Hematopoietic multipotent progenitor cell treated with erythropoietin and hydrocortisone succinate and interleukin-3 and kit ligand, for 8 days (in vitro differentiated cells): ENCODE measurements at places on chromosomes 16 and 17.

GRCh38 chr16:3458278-3458851 lies 14.9 kb downstream of the NAA60 start:
- DNase-seq: peak; percentile 18

GRCh38 chr16:50285406-50286003 lies 19.2 kb downstream of the ADCY7 start:
- no peak for DNase-seq

DNA sequence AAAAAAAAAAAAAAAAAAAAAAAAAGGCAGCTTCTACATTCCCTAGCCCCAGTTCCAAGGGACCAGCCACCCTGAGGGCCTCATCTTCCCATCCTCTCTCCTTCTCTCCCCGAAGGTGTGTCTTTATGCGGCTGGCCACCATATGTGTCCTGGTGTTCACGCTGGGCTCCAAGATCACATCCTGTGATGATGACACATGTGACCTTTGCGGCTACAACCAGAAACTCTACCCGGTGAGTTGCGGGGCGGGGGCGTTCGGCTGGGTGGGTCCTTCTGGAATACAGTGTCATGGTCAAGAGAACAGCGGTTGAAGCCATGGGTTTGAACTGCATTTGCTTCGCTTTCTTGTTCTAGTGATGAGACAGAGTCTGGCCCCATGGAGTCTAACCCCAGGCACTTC lies 22.6 kb upstream of the COQ7 start:
- DNase-seq: no peak

GRCh38 chr16:87809150-87809902 lies 43.5 kb upstream of the KLHDC4 start:
- DNase-seq: no peak

DNA sequence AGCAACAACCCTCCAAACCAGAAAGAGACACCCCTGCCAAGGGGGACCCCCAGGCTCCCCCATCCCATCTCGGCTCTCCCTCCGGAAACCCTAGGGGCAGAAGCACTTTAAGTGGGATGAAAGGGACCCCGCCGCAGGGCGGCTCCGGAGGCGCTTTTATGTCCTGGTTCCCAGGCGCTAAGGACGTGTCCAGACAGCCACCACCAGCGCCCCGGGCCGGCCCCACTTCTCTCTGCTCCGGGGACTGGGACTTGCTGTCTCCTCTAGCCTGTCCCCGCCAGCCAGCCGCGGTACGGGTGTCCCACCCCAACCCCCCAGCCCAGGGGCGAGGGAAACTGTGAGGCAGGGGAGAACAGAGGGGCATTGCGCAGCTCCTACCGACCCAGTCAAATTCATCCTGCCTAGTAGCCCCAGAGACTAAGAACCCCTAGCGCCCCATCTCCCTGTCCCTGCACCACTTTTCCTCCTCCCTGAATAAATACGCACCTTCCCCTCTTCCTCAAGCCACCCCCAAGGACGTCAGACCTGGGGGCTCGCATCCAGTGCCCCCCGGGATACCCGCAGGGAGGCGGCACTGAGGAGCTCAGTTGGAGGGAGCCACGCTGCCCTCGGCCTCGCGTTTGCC lies 4.1 kb downstream of the SP6 start:
- DNase-seq: no peak

DNA sequence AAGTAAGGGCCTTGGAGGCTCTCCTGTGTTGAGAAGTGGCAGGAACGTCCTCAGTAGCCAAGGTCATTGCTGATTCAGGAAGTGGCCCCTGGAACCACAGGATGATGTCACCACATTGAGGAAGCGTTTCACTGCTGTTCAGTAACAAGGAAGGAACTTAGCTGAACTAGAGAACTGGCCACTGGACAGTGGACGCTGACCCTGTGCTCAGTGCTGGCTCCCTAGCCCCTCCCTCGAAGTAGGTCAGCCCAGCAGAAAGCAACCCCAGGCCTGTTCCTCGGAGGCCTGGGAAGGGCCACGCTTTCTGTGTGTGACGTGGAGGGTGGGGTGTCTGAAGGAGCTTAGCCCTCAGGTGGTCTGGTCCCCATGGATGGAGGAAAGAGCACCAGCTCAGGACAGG lies 58.3 kb downstream of the B9D1 start:
- DNase-seq: peak; percentile 38

- no peak for DNase-seq
These were observed 141.6 kb upstream of the XYLT1 start for GRCh38 chr16:17612336-17612735.

DNA sequence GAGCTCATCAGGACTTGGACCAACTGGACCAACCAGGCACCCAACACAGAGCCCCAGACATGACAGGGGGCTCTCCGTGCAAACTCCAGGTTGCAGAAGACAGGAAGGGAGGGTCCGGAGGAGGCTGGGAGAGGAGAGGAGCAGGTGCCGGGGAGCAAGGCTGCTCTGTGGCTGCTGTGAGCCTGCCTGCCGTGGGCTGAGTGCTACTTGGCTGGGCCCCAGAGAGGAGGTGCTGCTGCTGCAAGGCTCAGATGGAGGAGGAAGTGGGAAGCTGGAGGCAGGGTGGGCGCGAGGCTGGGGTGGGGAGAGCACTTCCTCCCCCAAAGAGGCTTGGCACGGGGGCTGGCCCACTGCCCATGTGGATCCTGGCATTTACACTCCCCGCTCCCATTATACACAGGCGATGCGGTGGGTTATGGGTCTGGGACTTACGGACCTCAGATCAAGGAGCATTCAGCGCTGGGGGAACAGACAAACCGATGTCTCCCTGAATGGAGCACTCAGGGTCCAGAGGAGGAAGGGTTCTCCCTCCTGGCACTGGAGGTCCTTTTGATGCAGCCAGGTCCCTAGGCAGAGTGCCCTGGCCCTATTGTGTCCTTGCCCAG lies 15.9 kb downstream of the EPOP start:
- DNase-seq: no peak

- peak; percentile 62 for DNase-seq
These were observed 5.9 kb downstream of the CTF1 start for GRCh38 chr16:30902029-30902972.

DNA sequence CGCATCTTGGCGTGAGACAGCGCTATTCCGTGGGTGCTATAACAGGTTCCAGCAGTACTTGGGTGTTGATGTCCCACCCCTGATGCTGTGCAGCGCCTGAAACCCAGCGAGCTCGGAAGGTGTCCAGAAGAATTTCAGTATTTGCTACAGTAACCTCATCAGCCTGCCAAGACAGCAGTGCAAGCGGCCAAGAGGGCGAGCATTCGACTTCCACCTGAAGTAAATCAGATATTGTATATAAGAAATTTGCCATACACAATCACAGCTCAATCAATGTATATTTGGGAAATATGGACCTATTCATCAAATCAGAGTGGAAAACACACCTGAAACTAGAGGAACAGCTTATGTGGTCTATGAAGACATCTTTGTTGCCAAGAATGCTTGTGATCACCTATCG lies 13.0 kb downstream of the APPBP2 start:
- DNase-seq: no peak

DNA sequence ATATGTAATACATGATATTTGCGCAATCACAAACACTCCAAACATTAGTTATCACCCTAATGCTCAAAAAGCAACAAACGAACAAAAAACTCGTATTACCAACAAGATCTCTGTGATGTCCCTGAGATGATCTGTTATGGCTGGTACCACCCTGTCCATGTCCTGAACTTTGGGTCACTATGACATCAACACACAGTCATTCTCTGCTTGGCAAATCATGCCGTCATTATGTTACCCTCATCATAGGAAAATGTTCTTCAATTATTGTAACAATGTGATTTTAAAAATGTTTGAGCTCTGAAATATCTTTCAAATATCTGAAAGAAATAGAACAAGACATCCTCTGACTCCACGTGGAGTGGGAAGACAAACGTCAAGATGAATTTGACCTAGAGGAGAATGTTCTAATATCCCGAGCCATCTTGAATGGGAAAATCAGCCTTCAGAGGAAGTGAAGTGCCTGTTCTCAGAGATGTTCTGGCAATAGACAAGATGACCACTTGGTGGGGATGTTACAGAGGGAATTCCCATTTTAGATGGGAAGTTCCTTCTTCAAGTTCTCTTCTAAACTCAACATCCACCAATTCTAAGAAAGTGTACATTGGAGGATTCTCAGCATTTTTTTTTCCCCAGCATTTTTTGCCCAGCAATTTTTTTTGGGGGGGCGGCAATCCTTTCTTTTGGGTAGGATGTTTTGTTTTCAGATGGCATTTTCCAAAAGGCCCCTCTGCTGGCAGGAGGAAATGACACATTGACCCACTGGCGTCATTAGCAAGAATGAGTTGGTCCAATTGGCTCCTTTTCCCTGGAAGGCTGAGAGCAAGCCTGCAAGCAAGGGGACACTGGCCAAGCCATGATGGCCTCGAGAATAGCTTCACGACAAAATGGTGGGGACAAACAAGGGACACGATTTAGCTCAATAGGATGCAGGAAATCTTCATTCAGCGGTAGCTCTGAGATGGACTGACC lies 3.7 kb upstream of the HSD17B2 start:
- DNase-seq: peak; percentile 23

- DNase-seq: no peak
These were observed 5.9 kb upstream of the DNASE1L2 start for GRCh38 chr16:2230376-2230775.

DNA sequence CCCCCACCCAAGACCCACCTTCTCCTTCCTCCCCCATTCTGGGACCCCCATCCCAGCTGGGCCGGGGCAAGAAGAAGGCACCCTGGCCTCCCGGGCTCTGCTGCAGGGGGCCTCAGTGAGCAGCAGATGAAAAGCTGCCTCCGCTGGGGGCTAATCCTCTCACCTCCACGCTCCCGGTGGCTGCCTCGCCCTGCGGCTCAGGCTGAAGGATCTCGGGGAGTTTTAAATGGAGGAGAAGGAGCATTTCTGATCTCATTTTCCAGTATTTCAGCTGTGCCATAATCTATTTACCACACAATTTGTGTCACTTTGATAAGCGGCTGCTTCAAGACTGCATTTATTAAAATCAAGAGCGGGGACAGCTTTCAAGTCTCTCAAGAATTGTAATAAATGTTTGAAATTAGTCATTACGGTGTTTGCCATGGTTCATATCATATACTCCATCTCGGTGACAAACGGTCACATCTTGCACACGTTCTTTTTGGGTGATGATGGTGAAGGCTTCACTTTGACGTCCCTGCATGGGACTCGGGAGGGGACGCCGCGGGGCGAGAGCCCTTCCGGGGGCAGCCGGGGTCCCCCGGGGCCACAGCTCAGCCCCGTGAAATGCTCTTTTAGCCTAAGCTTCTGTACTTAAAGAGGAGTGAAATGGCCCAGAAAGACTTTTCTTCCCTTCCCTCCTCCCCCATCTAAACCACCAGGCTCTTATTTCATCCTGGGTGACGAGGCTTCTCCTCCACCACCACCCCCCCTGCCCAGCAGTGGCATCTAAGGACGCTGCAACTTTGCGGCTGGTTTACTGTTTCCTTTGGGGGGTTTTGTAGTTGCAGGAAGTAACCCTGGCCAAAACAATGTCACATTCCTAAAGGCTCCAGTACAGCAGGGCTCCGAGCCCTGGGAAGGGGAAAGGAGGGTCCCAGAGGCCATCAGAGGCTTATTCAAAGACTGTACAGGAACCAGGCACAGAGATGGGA lies 313.1 kb upstream of the TNRC6C start:
- DNase-seq: peak; percentile 27

GRCh38 chr17:4678448-4679026 lies 25.4 kb downstream of the PELP1 start:
- DNase-seq: no peak

GRCh38 chr17:81019563-81020442 lies 15.1 kb upstream of the BAIAP2 start:
- DNase-seq: no peak

- DNase-seq: peak; percentile 60
These were observed 8.1 kb upstream of the NLRP1 start for GRCh38 chr17:5592382-5592781.

GRCh38 chr16:24988593-24989338 lies 26.4 kb downstream of the ARHGAP17 start:
- DNase-seq: peak; percentile 73

DNA sequence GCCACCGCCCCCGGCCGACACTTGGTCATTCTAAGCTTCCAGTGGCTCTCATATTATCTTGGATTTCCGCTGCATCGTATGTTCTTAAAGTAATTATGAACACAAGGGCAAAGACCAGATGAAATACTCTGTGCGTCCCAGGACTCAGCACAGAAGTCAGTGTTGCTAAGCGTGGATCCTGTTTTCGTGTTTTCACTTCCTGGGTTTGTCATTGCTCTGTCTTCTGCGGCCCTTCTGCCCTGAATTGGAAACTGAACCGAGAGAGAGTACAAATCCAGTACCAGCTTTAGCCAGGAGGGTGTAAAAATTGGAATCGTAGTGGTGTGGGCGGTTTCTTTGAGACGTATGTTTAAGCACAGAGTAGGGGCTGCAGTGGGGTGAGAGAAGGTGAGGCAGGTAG lies 32.7 kb downstream of the DBNDD1 start:
- DNase-seq: no peak

DNA sequence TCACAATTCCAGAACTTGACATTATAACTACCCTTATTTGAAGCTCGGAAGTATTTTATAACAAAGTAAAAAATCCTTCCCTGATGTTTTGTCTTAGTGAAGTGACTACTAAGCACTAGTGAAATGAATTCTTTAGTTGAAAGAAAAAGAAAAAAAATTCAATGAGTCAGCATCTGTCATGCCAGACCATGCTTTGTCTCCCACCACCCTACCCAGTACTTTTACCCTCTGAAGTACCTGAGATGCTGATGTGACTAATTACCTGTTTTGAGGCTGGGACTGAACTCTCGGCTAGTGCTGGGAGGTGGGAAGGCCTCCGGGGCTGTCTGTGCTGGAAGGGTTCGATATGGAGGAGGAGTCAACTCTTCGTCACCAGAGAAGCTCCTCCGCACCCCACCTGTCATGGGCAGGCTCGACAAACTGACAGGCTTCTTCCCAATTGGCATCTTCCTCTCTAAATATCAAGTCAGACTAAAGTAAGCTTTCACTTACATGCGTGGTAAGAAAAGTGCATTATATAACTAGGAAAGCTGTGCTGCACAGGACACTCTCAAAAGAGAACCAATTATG lies 19.6 kb downstream of the NME2 start:
- no peak for DNase-seq

DNA sequence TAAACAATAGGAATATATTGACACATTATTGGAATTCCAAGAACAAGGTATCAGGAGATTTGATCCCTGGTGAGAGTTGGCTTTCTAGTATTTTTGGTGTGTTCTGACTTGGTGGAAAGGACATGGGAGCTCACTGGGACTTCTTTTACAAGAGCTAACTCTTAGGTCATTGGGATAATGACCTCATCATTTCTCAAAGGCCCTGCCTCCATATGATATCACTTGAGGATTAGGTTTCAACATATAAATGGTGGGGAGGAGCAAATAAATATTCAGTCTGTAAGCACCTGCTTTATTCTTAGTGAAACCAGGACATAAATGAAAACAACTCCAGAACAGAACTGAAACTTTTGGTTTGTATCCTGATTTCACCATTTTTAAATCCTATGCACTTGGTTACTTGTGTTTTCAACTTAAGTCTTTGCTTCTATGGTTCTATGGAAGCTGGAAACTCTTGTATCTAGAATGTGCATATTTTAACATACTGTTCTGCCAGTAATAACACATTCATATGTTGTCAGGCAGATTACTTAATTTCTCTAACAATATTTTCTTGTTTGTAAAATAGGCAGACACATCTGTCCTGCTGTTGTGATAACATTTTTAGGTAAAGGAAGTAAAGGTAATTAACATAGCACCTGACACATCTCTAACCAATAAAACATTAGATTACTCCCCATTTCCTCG lies 1527.7 kb upstream of the CDH8 start:
- no peak for DNase-seq

- DNase-seq: peak; percentile 77
These were observed 83.5 kb upstream of the PLCG2 start for GRCh38 chr16:81695321-81696165.
